ENCODE measurements at places on chromosomes 4 and X. TPM values are rescaled to one million over a fixed set of nuclear protein-coding genes. Genes with fewer than 3 reads are reported as not detected.

Gene PHEX
- 0.12 TPM for total RNA-seq

Gene PPP2R2C
- total RNA-seq = not detected

Gene ASB12
- not detected for total RNA-seq

Gene RHOXF1
- not detected for total RNA-seq

Gene UTP3
- 16.8 TPM for total RNA-seq

Gene KIF4A
- 1.5 TPM for total RNA-seq

Gene PDLIM5
- total RNA-seq = 25.6 TPM

Gene MMAA
- 2.7 TPM for total RNA-seq

Gene PLP1
- 2.5 TPM for total RNA-seq

Gene PAGE1
- not detected for total RNA-seq

Gene SPANXA1
- not detected for total RNA-seq

Gene SSX1
- total RNA-seq = not detected

Gene MAGEA10
- total RNA-seq = not detected

Gene MAGEA9B
- not detected for total RNA-seq

Gene MAGEB10
- not detected for total RNA-seq

Gene TBC1D8B
- total RNA-seq = 6.7 TPM

Gene NSG1
- 33.4 TPM for total RNA-seq

Gene PITX2
- total RNA-seq = 22.5 TPM

Gene TBX22
- total RNA-seq = 0.12 TPM

Gene LIMCH1
- total RNA-seq = 4.8 TPM

Gene TMEM255A
- total RNA-seq = 0.26 TPM

Gene GTPBP6
- 56.3 TPM for total RNA-seq

Gene NIPAL1
- under 0.01 TPM for total RNA-seq

Gene CD40LG
- total RNA-seq = not detected
